ENCODE measurements at places on chromosomes 5 and 9.
A peak's percentile ranks its signal among the peaks of the same experiment; 100 is the strongest.

GRCh38 chr9:111467778-111468367 lies 16.3 kb downstream of the ECPAS start:
- no peak for DNase-seq

- DNase-seq = no peak
These were observed 1.4 kb downstream of the SLC44A1 start for GRCh38 chr9:105245891-105246161.

DNA sequence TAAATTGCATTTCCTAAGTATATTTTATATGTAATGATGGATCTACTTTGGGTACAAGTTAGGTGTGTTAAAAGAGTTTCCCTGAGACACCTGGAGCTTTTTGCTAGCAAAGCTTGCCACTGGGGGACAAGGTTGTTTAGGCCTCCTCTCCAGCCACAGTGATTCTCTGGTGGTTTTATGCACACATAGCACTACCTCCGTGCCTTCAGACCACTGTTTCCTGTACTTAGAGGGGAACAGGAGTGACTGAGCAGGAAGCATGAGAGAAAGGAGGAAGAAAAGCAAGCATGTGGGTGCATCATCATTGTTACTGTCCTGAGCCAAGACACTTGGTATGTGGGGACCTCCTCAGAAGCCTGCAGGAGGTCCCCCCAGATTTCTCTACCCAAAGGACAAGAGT lies 272.1 kb downstream of the RASEF start:
- no peak for DNase-seq

- no peak for DNase-seq
These were observed 102.0 kb downstream of the ARHGAP26 start for GRCh38 chr5:142872217-142872616.

DNA sequence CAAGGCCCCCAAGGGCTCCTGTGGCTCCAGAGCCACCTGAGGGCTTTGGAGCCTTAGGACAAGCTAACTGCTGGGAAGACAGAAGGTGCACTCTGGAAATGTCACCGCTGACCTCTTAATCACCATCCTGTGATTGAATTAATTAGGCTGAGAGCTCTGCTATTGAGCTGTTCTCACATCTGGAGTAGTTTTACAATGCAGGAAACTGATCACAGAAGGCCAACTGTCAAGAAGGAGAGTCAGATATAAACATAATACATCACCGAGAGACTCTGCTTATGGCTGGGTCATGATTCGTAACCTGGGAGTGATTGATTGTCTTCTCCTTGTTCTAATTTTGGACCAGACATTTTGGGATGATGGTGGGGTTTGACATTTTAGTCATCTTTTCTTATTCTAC lies 226.1 kb downstream of the SLIT3 start:
- no peak for DNase-seq

DNA sequence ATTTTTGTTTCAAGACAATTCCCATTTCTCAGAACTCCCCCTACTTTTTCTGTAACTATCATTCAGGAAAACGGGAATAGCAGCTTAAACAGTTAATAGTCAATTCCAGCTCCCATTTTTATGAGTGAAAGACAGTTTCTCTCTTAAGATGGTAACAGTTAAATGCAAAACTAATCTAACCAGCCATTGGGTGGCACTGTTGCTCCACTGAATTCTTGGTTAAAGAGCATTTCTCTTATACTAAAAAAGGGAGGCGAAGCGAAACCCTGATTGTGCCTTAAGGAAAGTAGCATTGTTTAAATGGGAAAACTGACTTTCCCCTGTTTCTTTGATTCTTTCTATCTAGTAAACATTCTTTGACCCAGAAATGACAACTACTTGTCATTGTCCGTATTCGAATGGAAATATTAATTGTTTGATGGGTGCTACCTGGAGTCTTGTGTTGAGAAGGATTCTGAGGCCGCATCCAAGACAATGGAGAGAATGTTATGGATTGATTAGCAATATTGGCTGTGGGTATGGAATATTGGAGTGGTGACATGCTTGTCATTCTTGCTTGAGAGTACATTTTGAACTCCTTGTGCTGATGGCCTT lies 507.8 kb downstream of the MAT2B start:
- DNase-seq = peak; percentile 0

- no peak for DNase-seq
These were observed 6.4 kb upstream of the RFK start for GRCh38 chr9:76400534-76401096.

DNA sequence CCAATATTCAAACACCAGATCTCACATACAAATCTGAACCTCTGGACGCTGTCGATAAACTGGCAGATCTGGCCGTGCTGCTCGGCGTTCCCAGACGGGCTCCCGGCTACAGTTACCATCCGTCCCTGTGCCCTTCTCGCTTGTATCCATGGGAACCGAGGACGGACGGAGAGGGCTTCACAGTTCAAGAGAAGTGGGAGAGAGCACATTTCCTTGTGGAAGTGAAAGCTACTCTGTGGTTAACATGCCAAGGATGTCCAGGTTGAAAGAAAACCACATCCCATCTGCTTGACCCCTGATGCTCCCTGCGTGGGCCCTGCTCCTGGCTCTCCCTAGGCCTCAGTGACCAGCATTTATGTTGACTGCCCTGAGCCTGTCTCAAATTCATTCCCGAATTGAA lies 6.3 kb upstream of the DBN1 start:
- no peak for DNase-seq

GRCh38 chr5:82676661-82677060 lies 398.5 kb upstream of the RPS23 start:
- no peak for DNase-seq

DNA sequence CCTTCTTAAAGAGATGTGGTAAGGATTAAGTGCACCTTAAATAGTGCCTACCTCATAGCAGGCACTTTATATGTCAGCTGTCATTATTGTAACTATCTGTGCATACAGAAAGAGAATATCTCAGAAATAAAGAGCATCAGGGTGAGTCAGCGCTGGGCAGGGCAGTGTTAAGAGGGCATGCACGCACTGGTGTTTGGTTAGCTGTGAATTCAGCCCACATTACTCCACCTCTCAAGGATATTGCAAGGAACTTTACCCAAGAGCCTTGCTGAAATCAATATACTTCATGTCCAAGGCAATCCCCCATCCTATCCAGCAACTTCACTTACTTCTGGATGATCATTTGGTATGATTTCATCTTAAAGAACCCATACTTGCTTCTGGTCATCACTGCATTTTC lies 300.9 kb downstream of the NTRK2 start:
- no peak for DNase-seq

DNA sequence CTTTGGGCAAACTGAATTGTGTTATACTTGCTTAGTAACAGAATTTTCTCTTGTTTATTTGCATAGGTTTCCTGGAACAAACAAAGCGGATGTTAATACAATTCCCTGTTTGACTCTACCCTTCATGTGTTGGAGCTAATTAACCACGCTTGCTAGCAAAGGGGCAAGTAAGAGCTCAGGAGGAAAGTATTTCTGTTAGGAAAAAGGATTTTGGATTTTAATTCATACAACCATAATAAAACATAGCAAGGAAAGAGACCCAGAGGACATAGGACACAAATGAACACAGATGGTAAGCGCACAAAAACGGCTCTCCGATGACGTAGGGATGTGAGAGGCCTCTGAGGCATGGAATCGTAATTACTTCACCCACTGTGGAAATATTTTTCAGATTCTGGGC lies 5.1 kb upstream of the DCAF12 start:
- DNase-seq = no peak
